ENCODE measurements at places on chromosomes 3 and 15. TPM values are rescaled to one million over a fixed set of nuclear protein-coding genes. Genes with fewer than 3 reads are reported as not detected.
A peak's percentile ranks its signal among the peaks of the same experiment; 100 is the strongest.

Gene ATP8B4
- 0.56 TPM for total RNA-seq

Gene CCDC39
- not detected for total RNA-seq

Gene SMCO1
- not detected for total RNA-seq

Gene ZDHHC23
- total RNA-seq = 3.0 TPM

Gene ANKUB1
- total RNA-seq = not detected

DNA sequence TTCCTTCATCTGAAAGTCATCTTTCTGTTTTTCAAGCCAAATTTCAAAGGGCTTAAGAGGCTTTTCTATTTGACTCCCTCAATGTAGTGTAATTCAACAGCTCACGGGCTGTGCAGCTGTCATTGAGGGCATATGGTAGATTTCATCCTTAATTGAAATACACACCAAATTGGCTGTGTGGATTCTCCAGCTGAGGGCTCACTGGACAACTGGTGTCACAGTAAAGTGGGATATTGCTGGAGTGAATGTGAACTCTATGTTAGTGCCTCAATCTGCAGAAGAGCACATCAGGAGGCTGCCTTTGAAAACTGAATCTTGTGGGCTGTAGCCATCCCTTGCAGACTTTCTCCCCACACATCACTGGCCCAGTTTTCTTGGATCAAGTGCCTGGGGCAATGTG lies 120.1 kb downstream of the GALK2 start:
- ATAC-seq = no peak

DNA sequence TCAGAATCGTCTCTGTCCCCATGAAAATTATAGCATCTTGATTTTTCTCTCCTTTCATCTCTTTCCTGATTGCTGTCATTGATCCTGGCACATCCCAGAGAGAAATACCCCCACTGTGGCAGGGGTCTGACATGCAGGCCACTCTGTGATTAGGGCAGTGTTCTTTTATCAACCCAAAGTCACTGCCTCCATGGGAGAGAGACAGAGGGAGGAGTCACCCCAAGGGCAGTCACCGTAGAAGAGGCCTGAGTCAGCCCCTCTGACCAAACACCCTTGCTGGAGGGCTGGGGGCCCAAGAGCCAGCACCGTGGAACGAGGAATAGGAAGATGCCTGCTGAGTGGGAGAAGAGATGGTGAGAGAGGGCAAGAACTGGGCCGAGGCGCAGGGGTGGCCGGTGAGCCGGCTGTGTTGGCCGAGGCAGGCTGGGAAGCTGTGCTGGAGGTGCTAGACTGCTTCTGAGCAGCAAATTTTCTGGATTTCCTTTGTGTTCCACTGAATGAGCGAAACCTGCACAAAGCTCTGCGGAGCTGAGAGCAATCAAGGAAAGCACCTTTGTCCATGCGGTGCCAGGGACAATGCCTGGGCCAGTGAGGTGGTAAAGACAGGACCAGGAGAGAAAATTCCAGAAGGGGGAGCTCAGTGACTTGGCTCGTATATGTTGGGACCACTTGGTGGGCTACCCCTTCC lies 103.8 kb downstream of the ADCY5 start:
- no peak for ATAC-seq

- ATAC-seq = peak; percentile 9
These were observed 19.9 kb downstream of the ALDH1L1 start for GRCh38 chr3:126160243-126161210.

DNA sequence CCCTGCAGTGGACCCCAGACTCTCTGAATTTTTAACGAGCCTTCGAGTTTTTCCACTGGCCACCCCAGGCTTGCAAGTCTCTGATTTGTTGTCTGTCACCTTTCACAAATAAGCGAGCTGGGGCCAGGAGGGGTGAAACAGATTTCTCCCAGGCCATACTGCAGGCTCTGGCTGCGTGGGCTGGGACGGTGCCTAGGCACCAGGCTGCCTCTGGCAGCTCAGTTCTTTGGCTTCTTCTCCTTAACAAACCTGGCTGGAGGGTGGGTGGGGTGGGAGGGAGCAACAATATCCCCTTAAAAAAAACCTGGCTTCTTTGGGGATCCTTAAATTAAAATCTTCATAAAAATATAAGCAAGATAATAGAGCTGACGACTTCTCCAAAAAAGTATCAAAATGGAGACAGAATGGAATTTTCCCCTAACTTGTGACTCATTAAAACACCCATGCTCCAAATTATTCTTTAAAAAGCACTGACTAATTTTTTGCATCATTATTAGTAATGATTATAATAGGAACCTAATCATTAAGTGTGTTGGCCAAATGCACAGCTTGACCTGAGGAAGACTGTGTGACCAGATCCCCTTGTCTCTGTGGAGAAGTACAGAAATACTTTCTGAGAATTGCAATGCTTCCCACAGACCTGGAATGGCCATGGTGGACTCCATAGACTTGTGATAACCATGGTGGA lies 84.1 kb downstream of the SNRK start:
- no peak for ATAC-seq

GRCh38 chr3:45330510-45331295 lies 57.7 kb upstream of the LARS2 start:
- ATAC-seq = no peak

Measured in esophagus mucosa (tissue), 1 donor.